ENCODE measurements at places on chromosomes 3 and 15. TPM values are rescaled to one million over a fixed set of nuclear protein-coding genes. Genes with fewer than 3 reads are reported as not detected.

DNA sequence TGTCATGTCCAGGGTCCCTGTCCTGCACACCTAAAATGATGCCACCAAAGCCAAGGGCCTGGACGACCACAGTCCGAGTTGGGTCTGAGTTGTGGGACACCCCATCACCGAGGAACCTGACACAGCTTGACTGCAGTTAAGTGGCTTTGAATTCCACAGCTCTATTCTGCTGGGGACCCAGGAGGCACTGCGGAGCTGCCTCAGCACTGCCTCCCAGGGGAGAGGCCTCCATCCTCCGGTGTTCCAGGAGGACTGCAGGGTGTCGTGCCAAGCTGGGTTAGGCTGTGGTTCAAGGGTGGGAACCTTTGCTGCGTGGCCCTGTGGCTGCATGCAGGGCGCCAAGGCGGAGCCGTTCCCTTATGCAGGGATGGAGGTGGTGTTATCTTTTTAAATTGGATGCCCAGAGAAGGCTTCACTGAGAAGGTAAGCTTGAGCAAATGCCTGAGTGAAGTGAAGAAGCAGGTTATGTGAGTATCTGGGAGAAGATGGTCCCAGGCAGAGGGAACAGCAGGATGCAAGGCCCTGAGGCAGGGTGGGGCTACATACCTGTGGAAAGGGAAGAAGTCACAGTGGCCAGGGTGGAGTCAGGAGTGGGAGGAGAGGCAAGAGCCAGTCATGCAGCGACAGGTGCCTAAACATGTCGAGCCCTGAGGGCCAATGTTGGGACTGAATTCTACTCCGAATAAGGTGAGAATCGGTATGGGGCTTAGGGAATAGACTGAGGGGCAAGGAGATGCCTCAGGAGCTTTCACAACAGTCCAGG lies 144.8 kb downstream of the TPRA1 start:
- no peaks in the 10 kb centered on the region for H3K4me1 ChIP-seq
- no peak overlapping the region for H3K27ac ChIP-seq
- no peaks in the 10 kb centered on the region for H3K36me3 ChIP-seq
- no peak overlapping the region for H3K4me3 ChIP-seq

- H3K36me3 ChIP-seq, result no peaks in the 10 kb centered on the region
- no peak overlapping the region for H3K27ac ChIP-seq
- H3K4me1 ChIP-seq, result no peaks in the 10 kb centered on the region
- no peaks in the 10 kb centered on the region for H3K27me3 ChIP-seq
These were observed 56.1 kb upstream of the GALNT15 start for GRCh38 chr3:16118396-16118795.

- H3K27ac ChIP-seq, result no peak overlapping the region
- no peaks in the 10 kb centered on the region for H3K36me3 ChIP-seq
- H3K27me3 ChIP-seq, result no peaks in the 10 kb centered on the region
- no peaks in the 10 kb centered on the region for H3K4me1 ChIP-seq
- no peak overlapping the region for H3K4me3 ChIP-seq
These were observed 29.5 kb downstream of the RTP3 start for GRCh38 chr3:46527239-46527638.

GRCh38 chr3:38558864-38559263 lies 62.7 kb downstream of the EXOG start:
- H3K4me3 ChIP-seq, result no peak overlapping the region
- no peak overlapping the region for H3K27ac ChIP-seq
- DNase-seq, result no peak

DNA sequence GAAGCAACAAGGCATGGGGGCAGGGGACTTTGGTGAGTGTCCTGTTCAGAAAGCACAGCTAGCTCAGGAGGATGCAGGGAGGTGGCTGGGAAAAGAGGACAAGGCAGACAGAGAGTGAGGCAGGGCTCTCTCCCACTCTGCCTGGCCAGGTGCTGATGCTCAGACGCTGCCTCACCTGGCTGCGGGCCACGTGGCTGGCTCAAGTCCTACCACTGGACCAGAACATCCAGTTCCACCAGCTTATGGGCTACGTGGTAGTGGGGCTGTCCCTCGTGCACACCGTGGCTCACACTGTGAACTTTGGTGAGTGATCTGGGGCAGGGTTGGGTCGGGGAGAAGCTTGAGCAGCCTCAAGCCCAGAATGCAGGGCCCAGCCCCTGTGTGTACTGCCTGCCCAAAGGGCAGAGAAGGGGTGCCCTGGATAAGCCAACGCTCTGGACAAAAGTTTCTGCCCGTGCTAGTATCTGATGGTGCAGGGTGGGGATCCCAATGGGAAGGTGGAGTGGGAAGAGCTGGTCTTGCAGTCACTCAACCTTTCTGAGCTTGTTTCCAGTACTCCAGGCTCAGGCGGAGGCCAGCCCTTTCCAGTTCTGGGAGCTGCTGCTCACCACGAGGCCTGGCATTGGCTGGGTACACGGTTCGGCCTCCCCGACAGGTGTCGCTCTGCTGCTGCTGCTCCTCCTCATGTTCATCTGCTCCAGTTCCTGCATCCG lies 20.9 kb downstream of the NOX5 start:
- peak; percentile 22 for DNase-seq
- H3K27me3 ChIP-seq, result no peaks in the 10 kb centered on the region
- H3K4me3 ChIP-seq, result no peak overlapping the region
- H3K4me1 ChIP-seq, result no peaks in the 10 kb centered on the region
- H3K27ac ChIP-seq, result no peak overlapping the region
- H3K36me3 ChIP-seq, result no peaks in the 10 kb centered on the region

GRCh38 chr15:50685976-50686468 lies 575 bp downstream of the TRPM7 start:
- 0 out of 2 replicates have a peak, but pooled peaks cover 2% of the 10 kb centered on the region for H3K36me3 ChIP-seq
- DNase-seq, result peak; percentile 56
- H3K27ac ChIP-seq, result peak overlapping the region; percentile 55
- no peaks in the 10 kb centered on the region for H3K27me3 ChIP-seq

DNA sequence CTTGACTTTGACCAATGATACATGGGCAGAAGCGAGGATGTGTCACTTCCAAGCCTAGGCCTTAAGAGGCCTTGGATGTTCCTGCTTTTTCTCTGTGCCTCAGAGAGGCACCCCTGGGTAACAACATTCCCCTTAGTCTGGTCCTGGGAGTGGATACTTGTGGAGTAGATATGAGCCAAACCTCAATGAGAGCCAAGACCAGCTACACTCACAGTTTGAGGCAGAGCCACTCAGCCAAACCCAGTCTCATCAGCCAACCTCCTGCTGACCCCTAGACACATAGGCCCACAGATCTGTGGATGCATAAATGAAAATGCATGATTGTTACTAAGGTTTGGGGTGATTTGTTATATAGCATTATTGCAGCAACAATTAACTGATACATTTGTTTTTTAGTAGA lies 114.2 kb downstream of the ZNF621 start:
- no peaks in the 10 kb centered on the region for H3K4me1 ChIP-seq
- H3K36me3 ChIP-seq, result no peaks in the 10 kb centered on the region
- H3K27ac ChIP-seq, result no peak overlapping the region
- no peaks in the 10 kb centered on the region for H3K27me3 ChIP-seq
- no peak for DNase-seq
- no peak overlapping the region for H3K4me3 ChIP-seq

- H3K36me3 ChIP-seq, result no peaks in the 10 kb centered on the region
- H3K27ac ChIP-seq, result no peak overlapping the region
These were observed 412.5 kb downstream of the SOX2 start for GRCh38 chr3:182124187-182124586.

DNA sequence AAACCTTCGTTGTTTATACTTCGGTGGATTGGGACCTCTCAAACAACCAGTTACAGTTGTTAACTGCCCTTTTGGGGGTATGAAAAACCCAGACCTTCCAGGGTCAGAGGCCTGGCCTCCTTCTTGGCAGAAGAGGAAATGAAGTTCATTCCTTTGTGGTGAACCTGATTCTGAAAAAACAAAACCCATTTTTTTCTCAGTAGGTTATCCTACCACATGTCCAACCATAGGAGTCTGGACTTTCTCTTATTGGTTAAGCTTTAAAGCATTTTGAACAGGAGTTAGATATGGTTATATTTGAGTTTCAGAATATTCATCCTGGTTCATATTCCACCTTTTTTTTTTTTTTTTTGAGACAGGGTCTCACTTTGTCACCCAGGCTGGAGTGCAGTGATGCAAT lies 7.2 kb upstream of the LACTB start:
- no peak overlapping the region for H3K27ac ChIP-seq
- H3K4me3 ChIP-seq, result no peak overlapping the region
- H3K4me1 ChIP-seq, result peaks cover 11% of the 10 kb centered on the region
- no peaks in the 10 kb centered on the region for H3K27me3 ChIP-seq

- no peak overlapping the region for H3K27ac ChIP-seq
- no peak for DNase-seq
- 0 out of 2 replicates have a peak, but pooled peaks cover under 1% of the 10 kb centered on the region for H3K36me3 ChIP-seq
- no peaks in the 10 kb centered on the region for H3K4me1 ChIP-seq
These were observed 37.4 kb downstream of the GHSR start for GRCh38 chr3:172410702-172411477.

DNA sequence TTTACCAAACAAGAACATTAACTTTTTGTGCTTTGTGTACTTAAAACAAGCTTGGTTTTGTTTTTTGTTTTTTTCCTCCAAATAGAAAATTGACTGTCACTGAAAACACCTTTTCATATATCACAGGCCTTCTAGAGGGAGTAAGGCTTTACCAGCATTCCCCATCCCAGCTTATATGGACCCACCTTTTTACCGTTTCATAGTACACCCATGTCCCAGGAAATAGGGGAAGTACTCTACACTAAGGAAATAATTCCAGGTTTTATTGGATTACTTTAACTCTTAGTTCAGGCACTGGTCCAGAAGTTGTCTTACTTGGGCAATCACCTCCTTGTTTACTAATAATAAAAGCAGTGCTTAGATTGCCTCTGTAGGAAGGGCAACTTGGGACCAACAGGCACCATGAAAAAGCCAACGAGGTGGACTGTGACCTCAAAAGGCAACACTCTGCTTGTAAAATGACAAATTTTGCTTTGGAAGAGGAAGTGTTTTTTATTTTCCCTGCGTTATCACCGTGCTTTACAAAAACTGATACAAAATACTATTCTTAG lies 26.2 kb downstream of the HMG20A start:
- H3K4me3 ChIP-seq, result no peak overlapping the region
- no peak for DNase-seq
- no peak overlapping the region for H3K27ac ChIP-seq
- H3K4me1 ChIP-seq, result no peaks in the 10 kb centered on the region
- H3K36me3 ChIP-seq, result no peaks in the 10 kb centered on the region

DNA sequence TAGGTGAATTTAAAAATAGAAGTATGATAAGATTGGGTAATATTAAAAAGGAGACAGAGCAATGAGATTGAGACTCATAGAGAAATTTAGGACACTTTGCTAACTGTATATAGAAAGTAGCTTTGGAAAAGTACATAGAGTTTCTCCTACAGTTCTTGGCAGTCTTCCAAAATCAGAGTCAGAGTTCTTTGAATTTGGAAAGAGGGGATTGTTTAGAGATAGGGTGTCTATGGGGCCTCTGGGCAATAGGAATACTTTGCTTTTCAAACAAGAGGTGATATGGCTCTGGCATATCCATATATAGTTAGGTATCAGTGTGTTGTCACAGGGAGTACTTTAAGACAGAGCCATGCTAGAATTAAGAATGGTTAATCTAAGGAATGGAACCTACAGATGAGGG lies 477.1 kb upstream of the KCNMB2 start:
- H3K27ac ChIP-seq, result no peak overlapping the region
- no peak for DNase-seq
- H3K4me3 ChIP-seq, result no peak overlapping the region
- no peaks in the 10 kb centered on the region for H3K27me3 ChIP-seq
- H3K4me1 ChIP-seq, result peaks cover 6% of the 10 kb centered on the region

The CHST14 gene
- total RNA-seq, result 36.7 TPM

The LMCD1 gene
- 69.8 TPM for total RNA-seq

The SLC22A13 gene
- 0.10 TPM for total RNA-seq

The CD86 gene
- total RNA-seq, result not detected

Measured in SJCRH30 (cell line).